GM12892 (cell line): ENCODE measurements at places on chromosomes 4 and X.
A peak's percentile ranks its signal among the peaks of the same experiment; 100 is the strongest.

DNA sequence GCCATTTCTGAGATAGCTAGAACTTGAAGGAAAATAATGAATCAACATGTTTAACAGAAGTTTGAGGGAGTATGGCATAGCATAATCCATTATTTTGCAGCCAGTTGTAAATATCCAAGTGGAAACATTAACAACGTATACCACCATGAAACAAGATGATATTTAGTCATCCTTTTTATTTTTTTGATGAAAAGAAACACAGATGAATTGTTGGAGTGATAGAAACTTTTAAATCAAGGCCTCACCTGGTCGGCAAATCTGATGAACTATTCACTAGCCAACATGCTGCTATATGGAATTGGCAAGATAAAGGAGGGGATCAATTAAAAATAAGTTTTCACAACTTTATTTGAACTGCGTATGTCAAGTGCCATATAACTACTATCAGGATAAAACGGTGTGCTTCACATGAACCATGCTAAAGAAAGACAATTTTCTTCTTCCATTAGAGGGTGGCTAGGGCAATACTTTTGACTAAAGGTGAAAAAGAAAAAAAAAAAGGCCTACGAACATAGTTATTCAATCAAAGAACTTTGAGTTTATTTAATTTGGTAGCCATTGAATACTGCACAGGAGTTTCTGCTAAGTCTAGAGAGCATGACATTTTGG, 510.7 kb downstream of the SPOCK3 start:
- DNase-seq: no peak

GRCh38 chr4:153618833-153619232, 65.2 kb upstream of the TLR2 start:
- no peak for DNase-seq

- no peak for DNase-seq
Measured at GRCh38 chrX:37872303-37872655, 24.9 kb upstream of the DYNLT3 start.

- DNase-seq: no peak
Measured at GRCh38 chr4:118124997-118125396, 90.7 kb downstream of the NDST3 start.

DNA sequence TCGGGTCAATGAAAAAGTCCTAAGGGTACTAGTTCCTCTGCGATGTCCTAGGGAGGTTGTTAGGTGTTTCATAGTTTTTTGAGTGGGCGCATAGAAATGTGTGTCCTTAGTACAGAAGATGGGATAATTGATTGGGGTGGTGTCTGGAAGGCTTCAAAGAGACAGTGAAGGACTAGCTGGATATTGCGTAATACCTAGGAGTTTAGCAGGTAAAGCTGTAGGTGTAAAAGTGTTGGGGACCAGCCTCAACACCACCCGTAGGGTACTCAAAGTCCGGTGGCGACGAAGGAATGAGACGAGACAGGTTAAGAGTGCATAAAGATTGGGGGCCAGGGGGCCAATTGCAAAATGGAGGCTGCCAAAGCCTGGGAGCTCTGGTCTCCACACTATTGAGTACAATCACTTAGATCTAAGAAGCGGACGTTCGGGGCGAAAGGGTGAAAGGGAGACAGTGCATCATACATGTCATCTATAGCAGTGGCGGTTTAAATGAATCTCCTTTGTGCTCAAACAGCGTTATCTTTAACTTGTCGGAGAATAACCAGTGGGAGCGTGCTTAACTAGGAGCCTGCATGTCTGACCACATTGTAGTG, 1.0 kb downstream of the TRMT44 start:
- DNase-seq: no peak

- DNase-seq: no peak
Measured at GRCh38 chr4:154415313-154415712, 76.3 kb downstream of the DCHS2 start.

DNA sequence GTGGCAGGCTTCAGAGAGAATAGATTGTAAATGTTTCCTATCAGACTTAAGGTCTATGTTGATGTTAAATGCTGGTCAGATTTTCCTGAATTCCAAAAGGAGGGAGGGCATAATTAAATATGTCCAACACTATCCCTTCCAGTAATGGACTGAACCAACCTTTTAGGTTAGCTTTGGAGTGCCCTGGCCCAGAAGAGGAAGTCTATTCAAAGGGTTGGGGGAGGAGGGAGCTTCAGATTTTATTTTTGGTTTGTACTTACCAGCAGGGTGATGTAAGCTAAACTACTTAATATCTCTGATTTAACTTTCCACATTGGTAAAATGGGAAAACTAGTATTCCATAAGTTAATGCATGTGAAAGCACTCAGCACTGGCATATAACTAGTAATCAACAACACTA, 91.1 kb downstream of the RBM46 start:
- DNase-seq: no peak

- DNase-seq: no peak
Measured at GRCh38 chr4:141133999-141134995, 1.0 kb upstream of the RNF150 start.

DNA sequence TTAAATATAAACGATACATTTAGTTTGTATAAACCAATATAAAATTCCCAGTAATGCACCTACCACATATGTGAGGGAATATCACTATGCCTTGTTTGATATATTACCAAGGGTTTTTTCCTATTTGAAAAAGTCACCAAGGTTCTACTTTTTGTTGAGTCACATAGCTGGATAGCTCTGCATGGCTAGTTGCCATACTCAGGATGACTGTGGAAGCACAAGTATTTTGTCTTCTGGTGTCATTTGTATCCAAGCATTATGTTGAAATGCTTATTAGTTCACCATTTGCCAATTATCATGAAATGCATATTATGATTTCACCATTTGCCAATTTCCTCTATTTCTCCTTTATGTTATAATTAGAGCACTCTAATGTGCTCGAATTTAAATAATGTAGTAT, 162.7 kb upstream of the TTC29 start:
- DNase-seq: no peak

- no peak for DNase-seq
Measured at GRCh38 chr4:44760142-44760898, 34.0 kb upstream of the GNPDA2 start.

GRCh38 chr4:163523791-163524365, 29.4 kb downstream of the TMA16 start:
- no peak for DNase-seq

DNA sequence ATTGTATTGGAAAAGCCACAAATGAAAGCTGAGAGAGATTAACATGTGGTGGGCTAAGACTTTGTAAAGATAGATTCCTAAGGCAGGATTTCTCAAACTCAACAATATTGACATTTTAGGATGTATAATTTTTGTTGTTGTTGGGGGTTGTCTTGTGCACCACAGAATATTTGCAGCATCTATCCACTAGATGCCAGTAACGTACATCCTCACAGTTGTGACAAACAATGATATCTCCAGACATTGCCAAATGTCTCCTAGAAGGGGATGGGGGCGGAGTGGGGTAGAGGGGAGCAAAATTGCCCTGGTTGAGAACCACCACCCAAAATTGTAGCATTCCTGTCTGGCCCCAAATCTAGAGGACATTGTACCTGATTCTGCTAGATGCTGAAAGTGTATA, 14.7 kb upstream of the CBR4 start:
- DNase-seq: no peak

DNA sequence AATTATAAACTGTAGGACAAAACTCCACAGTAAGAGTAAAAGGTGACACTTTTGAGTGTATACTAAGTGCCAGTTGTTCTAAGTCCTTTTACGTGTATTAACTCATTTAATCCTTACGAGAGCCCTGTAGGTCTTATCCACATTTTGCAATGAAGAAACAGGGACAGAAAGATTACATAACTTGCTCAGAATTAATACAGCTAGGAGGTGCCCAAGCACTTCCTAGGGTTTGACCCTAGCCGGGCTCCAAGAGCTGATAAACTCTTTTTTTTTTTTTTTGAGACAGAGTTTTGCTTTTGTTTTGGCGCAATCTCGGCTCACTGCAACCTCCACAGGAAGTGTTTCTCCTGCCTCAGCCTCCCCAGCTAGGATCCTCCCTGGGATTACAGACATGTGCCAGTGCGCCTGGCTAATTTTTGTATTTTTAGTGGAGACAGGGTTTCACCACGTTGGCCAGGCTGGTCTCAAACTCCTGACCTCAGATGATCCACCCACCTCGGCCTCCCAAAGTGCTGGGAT, 110.4 kb downstream of the UBE2K start:
- DNase-seq: no peak

DNA sequence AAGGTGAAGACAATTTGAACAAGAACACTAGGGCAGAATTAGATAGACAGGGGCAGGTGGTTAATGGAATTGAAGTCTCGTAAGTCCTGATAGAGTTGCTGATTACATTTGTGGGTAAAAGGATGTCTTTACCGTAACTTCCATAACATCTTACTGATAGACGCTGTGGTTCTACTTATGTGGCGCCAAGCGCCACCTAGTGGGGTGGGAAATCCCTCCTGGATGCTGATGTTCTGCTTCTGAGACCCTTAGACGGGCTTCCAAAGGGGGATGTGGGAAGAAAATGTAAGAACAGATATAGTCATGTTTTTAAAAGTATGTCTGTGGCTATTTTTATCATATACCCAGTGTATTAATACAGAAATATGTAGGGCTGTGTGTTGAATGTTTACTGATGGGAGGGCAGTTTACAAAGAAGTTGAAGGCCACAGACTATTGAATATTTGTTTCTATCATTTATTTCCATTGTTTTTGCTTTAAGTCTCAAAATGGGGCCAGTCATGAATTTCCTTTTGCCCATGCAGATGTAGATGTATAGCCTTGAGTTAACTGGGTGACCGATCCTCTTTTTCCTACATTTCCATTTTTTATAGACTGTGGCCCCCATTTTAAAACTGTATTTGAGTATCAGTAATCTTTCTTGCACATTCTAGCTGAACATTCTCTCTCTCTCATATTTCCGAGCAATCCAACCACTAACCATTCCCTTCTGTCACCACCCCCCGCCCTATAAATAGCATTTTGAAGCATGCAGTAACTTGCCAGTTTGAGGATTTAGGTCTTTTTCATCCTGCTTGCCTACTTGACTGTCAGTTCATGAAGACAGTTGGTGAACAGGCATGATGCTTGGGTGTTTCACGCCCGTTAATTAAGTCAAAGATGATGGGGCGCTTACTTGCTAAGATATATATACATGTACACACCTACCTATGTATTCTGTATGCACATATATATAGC, 12.1 kb upstream of the TLR8 start:
- no peak for DNase-seq

DNA sequence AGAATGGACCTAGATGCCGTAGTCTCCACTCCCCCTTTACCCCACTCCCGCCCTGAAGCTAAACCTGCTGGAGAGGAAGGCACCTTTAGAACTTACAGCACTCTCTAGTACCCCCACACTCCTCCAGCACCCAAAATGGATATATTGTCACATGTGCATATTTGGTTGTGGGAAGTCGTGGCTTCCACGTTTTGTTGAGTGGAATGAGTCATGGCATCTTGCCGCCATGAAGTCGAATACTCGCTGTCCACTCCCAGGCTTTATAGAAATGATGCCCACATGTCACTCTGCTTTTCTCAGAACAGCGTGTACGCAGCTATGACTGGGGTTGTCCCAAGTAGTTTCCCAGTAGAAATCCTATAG, 545 bp downstream of the ABCE1 start:
- peak; percentile 1 for DNase-seq

- DNase-seq: no peak
Measured at GRCh38 chrX:134552351-134552750, 92.4 kb downstream of the HPRT1 start.

DNA sequence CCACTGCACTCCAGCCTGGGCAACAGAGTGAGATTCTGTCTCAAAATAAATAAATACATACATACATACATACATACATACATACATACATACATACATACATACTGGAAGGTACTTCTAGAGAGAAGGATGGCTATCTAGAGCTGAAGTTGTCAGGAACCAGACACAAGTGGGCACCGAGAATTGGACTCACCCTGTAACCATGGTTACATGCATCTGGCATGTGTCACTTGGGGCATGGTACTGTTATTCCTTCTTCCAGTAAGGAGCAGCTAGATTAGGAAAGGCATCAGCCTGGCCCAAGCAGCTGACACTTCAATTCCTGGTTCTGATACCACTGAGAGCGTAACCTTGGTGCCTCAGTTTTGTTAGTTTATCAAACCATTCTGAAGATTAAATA, 127.1 kb downstream of the SH3KBP1 start:
- DNase-seq: no peak

GRCh38 chr4:21948347-21949072, at the start of gene KCNIP4:
Gene KCNIP4, minus strand, starts transcription at chr4:21948772.
- DNase-seq: no peak

GRCh38 chr4:56286763-56287162, 100.5 kb downstream of the AASDH start:
- no peak for DNase-seq

DNA sequence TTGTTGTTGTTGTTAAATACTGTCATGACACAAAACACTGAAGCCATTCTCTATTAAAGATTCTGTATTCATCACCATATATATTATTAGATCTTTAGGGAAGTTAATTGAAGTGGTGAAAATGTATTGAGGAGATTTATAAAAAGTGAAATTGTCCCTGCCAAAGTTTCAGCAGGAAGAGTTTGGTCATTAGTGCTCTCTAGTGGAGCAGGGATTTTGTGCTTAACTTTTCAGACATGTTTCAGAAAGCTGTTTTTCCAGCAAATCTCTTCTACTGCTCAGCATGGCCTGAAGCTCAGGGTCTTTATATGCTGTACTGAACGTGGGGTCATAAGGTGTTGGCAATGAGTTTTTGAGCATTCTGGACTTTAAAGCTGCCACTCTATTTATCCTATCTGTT, 36.7 kb upstream of the CXXC4 start:
- DNase-seq: no peak

- DNase-seq: no peak
Measured at GRCh38 chr4:140091305-140091704, 62.7 kb downstream of the MAML3 start.

DNA sequence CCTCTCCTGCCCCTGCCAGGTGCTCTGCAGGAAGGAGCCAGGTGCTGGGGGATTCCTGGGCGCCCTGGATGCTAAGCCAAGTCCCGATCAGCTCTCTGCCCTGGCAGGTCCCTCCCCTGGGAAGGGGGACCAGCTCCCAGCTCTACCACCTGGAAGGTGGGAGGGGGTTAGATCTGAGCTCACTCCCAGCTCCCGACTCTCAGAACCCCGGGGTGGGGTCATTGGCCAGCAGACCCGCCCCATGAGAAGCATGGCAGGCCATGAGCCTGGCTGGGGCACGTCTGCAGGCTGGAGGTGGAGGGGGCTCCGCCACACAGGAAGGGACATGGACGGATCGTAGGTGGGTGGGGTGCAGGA, 83.4 kb upstream of the NKX1-1 start:
- no peak for DNase-seq
